ENCODE measurements at places on chromosomes 5 and 9.
A peak's percentile ranks its signal among the peaks of the same experiment; 100 is the strongest.

GRCh38 chr5:110663525-110663924, 62.9 kb downstream of the TMEM232 start:
- DNase-seq, result no peak

DNA sequence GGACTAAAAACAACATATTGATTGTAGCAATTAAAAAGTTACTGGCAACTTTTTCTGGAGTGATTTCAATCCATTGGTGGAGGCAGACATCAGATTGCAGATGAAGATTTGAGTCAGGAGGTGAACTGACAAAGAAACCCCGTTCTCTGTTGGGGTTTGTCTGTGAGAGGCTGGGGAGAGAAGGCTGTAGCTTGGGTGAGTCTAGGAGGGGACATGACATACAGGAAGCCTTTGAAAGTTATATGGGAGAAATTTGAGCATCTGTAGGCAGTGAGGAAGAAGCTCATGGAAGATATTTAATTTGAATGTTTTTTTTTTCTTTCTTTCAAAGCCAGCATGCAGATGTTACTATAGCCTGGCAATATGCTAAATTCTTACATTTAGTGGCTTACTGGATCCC, 26.0 kb downstream of the KDM4C start:
- DNase-seq, result no peak

GRCh38 chr5:61050292-61050691, 105.3 kb downstream of the NDUFAF2 start:
- no peak for DNase-seq

- no peak for DNase-seq
Observed at GRCh38 chr5:123000731-123001130, 35.8 kb downstream of the PPIC start.

DNA sequence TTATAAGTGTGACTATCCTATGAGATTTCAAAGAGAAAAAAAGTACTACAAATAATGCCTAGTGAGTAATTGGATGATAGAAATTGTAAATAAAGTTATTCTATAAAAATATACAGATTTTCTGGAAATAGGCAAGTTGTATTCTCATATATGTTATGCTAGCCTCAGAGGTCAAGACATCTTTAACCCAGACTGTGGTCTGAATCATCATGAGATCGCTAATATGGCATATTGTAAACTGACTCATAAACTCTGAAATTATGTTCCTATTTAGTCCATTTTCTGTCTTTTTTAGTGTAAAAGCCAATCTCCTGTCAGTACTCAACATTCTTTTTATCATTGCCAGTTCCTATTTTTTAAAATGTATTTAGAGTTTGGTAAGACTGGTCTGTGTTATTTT, 14.2 kb downstream of the LOX start:
- no peak for DNase-seq

DNA sequence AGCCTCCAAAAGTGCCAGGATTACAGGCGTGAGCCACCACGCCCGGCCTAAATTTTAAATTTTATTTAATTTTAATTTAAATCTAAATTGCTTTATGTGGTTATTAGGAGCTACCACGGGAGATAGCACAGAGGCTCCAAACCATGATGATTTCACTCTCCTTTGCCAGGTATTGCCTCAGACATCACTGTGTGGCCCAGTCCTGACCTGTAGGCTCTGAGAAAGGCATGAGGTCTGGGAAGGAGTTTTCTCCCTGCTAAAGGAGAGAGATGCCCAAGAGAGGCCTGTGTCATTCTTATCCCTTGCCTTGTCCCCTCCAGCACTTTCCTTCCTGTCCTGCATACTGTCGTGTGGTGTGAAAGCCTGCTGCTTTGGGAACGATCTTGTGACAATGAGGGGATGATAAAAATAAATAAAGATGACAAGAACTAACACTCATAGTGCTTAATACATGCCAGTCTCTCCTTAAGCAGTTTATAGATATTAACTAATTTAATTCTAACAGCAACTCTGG, 37.0 kb upstream of the BASP1 start:
- DNase-seq, result no peak

GRCh38 chr5:35518104-35518503, 99.6 kb upstream of the SPEF2 start:
- DNase-seq, result no peak

DNA sequence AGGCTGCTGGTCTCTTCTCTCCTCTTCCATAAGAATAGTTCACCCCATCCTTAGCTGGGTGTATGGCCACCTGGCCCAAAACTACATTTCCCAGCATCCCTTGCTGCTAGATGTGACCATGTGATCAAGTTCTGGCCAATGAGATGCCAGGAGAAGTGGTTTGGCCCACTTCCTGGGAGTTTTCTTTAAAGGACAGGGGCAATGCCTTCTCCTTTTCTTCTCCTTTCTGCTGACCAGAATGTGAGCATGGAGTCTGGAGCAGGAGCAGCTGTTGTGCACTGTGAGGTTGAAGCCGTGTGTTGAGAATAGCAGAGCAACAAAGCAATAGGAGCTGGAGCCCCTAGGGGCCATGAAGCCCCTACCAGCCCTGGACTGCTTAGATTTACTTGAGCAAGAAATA, 36.8 kb downstream of the C9orf50 start:
- DNase-seq, result peak; percentile 34

All from stimulated activated CD8-positive, alpha-beta memory T cell treated with anti-CD3 and anti-CD28 coated beads, Interleukin-2, amount 100 ng/mL, for 48 hours (primary cell).